ENCODE measurements at places on chromosomes 7 and 10.

- DNase-seq, result no peak
Observed at GRCh38 chr7:24963218-24963617, 16.8 kb downstream of the OSBPL3 start.

- DNase-seq, result no peak
Observed at GRCh38 chr10:127266431-127266830, 70.0 kb upstream of the INSYN2A start.

DNA sequence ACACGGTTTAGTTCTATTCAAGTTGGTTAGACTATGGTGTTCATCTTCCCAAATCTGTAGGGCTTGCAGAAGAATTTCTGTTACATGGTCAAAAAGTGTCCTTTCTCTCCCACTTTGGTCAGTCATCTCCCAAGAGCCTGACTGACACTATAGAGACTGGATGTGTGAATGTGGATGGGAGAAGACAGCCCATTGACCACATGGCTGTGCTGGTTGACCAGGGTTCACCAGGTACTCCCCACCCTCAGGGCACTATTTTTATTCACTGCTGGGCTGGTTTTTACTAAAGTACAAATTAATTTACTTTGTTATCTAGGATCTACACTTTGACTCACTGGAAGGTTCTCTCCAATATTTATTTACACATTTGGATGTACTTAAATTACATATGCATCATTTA is 2.3 kb downstream of the ZNF804B start:
- DNase-seq, result no peak

DNA sequence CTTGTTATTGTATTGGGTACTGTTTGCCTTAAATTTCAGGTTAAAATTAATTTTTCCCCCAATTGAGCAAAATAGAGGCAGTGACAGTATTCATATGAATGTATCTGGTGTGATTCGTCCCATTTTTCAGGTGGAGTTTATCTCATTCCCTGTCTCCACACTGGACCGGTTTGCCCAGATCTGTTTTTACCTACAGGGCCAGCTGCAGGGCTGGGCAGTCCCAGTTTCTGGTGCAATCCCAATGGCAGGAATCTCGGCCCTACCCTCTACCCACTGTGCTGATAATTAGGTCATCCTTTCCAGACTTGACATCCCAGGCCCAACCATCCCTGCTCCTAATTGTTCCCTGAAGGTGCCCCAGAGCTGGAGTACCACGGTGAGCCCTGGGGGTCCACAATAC is 49.8 kb upstream of the NFE2L3 start:
- no peak for DNase-seq

DNA sequence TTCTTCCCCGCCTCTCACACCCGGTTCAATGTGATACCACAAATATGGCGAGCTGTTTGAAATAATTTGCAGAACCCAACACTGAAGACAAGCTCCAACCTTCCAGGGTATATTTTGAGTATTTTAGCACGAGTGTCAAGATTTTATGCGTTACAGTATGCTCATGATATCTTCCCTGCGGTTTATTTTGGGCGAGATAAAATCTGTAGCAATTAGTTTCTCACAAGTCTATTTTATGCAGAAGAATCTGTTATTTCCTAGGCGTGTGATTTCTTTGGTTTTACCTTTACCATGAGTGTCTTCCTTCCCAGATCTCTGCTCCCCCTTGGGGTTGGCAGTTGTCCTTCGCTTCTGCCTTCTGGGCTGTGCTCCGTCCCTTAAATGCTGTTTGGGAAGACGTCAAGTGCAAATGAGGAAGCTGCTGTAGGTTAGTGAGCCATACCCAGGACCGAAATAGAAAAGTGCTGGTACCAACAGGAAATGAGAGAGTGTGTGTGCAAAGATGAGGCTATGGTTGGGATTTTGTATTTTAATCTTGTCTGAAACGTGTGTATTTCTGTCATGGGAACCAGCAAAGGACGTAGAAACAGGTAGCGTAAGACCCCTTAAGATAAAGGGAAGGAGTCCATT is 299.8 kb downstream of the KLF6 start:
- DNase-seq, result no peak

GRCh38 chr10:110680273-110681020 is 36.3 kb downstream of the RBM20 start:
- no peak for DNase-seq

DNA sequence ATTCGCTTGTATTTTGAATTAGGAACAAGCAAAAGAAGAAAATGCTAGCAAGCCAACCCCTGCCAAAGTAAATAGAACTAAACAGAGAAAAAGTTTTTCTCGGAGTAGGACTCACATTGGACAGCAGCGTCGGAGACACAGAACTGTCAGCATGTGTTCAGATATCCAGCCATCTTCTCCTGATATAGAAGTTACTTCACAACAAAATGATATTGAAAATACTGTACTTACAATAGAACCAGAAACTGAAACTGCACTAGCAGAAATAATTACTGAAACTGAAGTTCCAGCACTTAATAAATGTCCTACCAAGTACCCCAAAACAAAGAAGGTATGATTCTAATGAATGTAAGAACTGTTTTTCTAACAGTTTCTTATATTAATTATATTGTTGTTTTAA is 87.9 kb downstream of the KMT2E start:
- DNase-seq, result no peak

- no peak for DNase-seq
Observed at GRCh38 chr10:62433181-62433692, 59.1 kb downstream of the ZNF365 start.

- DNase-seq, result no peak
Observed at GRCh38 chr7:18520450-18521235, 25.1 kb downstream of the HDAC9 start.

DNA sequence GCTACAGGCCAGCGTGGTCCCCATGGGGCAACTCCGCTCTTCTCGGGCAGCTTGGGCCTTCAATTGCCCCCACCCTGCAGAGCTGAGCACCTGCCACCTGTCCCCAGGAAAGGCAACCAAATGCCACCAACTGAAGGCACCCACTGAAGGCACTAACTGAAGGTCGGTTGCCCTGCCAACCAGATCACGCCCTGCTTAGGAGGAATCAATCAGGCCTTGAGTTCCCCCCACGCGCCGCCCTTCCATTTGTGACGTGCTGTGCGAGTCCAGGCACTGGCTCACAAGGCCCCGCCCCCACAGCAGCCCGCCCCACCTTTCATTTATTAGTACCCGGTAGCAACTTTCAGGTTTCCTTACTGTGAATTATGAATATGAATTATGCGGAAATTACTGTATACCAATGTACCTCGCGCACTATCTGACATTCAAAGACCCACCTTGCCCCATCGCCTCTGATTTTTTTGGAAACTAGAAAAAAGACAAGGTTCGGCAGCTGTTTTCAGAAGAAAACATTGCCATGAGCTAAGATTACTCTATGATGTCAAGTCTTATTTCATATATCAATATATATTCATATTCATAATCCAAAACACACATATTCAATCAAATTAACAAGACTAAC is 83.6 kb upstream of the ABI1 start:
- DNase-seq, result no peak

GRCh38 chr10:119006451-119007210 is 22.9 kb upstream of the NANOS1 start:
- peak; percentile 35 for DNase-seq

- no peak for DNase-seq
Observed at GRCh38 chr7:22124941-22125340, 179.2 kb upstream of the CDCA7L start.

- DNase-seq, result no peak
Observed at GRCh38 chr7:20299647-20300312, 30.9 kb upstream of the ITGB8 start.

Measured in NCI-H82 (cell line).